ENCODE measurements at places on chromosomes 7 and 10.

- DNase-seq = no peak
Measured at GRCh38 chr10:33880291-33880690, 545.8 kb upstream of the NRP1 start.

- no peak for DNase-seq
Measured at GRCh38 chr10:35352512-35352911, 16.2 kb downstream of the CCNY start.

DNA sequence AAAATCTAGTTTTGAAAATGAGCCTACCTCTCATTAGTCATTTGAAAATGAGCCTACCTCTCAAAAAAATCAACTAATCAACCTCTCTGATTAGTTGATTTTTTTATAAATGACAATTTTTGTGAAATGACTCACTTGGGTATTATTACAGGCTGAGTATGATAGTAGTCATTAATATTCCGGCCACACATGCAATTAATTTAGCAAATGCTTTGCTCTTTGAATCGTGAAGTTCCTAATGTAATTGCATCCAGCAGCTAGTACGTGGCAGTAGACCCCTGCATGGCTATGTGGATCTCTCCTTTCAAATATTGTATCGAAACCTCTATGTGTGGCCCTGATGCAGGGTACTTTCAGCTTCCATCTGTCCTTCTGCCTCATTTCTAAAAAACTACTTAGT lies 245.9 kb upstream of the PHYHIPL start:
- DNase-seq = no peak

DNA sequence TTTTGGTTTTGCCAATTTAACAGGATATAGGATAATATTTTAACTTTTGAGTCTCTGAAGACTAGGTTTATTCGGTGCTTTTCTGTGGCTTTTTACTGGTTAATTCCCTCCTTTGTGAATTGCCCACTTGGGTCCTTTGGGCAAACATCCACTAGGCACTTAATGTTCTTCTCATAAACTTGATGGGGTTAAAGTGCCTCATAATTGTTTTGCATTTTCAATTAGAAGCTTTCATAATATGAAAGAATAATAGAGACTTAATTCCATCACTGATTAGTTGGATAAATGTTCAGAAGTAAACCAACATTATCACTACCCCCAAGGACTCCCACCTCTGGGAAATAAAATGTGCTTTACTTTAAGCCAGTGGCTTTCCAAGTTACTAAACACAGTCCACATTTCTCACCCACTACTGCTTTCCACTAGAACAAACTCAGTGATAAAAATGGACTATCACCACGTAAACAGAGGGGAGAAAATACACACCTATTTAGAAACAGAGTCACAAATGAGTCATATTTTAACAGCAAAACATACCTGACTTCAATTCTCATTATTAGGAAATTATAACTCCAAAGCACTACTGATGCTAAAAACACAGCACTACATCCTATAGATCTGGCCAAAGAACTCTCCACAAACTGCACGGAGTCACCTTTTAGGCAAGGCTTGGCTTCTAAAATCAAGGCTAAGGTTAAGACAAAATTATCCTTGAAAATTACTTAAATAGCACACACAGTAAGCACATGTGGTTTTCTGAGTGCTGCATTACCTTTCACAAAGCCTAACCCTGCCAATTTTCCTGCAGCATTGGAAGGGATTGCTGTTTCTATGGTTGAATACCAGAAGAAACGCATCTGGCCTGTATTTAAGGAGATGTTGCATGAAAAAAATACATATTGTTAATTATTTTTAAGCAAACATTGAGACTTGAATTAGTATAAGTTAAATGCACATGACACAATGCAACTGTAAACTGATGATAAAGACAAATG lies 41.2 kb downstream of the PARD3 start:
- no peak for DNase-seq

DNA sequence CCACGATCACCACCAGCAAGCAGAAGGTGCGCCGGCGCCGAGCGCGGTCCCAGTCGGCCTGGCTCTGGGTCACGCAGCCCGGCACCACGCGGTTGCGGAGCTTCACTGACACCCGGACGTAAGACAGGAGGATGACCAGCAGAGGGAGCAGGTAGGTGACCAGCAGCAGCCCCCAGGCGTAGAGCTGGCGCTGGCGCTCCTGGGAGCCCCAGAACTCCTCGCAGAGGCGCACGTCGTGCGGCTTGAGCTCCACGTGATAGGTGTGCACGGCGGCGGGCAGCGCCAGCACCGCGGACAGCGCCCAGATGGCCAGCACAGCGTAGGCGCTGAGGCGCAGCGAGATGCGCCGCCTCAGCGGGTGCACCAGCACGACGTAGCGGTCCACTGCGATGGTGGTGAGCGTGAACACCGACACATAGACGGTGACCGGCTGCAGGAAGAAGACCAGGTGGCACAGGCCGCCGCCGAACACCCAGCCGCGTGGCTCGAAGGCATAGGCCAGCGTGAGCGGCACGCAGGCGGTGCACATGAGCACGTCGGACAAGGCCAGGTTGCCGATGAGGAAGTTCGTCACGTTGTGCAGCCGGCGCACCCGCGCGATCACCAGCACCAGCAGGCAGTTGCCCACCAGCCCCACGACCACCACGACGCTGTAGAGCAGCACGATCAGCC lies 920 bp downstream of the PRLHR start:
- DNase-seq = peak; percentile 73

DNA sequence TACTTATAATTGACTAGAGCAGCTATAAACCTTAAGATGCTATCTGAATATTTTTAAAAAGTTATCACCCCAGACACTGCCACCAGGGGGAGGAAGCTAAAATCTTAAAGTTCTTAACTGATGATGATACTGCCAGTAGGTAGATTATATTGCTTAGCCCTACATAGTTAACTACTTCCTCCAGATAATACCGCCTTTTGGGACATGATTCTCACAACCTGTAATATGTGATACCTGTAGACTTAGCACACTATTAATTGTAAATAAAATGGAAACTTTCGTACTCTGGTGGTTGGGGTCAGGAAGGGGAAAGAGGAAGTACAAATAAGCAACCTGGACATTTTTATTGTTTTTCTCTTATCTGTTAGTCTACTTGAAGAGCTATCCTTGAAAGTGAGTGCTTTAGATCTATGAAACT lies 268.9 kb downstream of the ADK start:
- DNase-seq = no peak

DNA sequence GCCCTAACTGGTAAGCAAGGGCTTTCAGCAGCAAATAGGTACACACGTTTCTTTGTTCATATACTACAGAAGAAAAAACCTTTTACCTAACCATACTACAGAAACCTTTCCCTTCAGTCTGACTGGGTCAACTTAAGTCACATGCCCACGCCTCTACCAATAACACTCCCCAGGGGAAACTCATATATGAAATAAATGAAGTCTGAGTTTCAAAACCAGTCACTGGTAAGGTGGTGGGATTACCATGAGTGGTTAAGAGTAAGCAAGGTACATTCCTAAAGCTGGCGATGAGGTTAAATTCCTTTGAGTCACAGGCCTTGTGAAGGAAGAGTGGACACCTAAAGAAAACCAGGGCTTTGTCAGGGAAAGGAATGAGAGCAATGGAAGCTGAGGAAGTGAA lies 21.4 kb upstream of the KIF20B start:
- DNase-seq = no peak

All from left renal cortex interstitium (tissue), 4 donors.